ENCODE measurements at places on chromosomes 5 and 9.

DNA sequence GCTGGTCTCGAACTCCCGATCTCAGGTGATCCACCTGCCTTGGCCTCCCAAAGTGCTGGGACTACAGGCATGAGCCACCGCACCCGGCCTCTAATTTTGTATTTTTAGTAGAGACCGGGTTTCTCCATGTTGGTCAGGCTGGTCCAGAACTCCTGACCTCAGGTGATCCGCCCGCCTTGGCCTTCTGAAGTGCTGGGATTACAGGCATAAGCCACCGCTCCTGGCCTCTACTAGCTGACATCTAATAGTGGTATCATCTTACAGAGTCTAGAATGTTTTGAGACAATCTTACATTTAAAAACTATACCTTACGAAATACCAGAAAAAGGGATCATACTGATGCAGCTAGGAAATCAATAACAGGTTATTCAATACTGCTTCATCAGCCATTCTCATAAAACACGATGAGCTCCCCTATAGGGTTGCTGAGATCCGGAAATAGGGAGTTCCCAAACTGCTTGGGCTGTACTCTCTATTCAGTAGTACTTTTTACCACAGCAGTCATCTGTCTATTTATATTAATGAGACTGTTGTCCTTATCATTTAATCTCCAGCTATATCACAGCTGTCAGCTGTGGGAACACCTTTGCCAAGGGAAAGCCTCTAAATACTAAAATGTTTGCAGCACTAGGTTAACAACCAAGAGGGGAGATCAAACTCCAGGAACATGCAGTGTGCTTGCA, 8.1 kb upstream of the UBE2D2 start:
- DNase-seq = no peak

GRCh38 chr5:17228821-17229291, 11.4 kb downstream of the BASP1 start:
- no peak for DNase-seq

GRCh38 chr9:132365986-132366385, 11.2 kb upstream of the SETX start:
- no peak for DNase-seq

DNA sequence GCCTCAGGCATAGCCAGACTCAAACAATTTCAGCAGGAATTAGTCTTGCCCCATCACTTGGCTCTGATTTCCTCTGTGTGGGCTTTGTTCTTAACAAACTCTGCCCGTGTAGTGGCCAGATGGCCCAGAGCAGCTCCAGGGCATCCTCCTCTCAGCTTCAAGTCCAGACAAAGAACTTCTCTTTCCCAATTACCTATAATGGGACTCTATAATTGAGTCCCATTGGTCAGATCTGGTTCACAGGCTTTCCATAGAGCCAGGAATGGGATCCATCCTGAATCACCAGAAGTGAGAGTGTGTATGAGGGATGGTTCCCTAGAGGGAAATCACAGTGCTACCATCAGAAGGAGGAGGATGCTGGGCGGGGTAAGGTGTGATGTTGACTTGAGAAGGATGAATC, 515.8 kb downstream of the KIF4B start:
- DNase-seq = no peak

DNA sequence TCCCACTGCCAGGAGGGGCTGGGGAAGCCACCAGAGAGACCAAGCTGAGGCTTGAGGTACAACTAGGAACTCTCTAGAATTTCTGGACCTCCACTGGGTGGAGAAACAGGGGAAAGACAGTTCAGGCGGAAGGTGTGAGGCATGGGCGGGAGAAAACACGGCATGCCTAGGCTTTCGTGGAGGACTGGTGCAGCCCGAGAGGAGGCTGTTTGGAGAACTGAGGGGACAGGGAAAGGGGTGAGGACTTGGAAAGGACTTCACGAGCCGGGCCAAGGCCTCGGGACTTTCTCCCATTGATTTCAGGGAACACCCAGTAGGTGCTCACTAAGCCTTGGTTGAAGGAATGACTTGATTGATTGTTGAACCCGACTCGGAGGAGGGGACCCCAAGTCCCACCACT, 9.5 kb upstream of the ADGRD2 start:
- no peak for DNase-seq

GRCh38 chr9:99628849-99629620, 192.7 kb upstream of the NR4A3 start:
- no peak for DNase-seq

DNA sequence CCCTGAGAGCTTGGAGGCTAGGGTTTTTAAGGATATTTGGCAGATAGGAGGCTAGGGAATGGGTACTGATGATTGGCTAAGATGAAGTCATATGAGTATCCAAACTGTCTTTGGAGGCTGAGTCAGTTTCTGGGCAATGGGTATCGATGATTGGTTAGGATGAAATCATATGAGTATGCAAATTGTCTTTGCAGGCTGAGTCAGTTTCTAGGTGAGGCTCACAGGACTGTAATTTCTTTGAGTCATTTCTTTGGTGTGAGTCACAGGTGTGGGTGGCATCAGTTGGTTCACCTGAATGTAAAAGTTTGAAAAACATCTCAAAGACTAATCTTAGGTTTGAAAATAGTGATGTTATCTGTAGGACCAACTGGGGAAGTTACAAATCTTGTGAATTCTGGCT, 1068.0 kb downstream of the NR2F1-AS1 start:
- DNase-seq = no peak

DNA sequence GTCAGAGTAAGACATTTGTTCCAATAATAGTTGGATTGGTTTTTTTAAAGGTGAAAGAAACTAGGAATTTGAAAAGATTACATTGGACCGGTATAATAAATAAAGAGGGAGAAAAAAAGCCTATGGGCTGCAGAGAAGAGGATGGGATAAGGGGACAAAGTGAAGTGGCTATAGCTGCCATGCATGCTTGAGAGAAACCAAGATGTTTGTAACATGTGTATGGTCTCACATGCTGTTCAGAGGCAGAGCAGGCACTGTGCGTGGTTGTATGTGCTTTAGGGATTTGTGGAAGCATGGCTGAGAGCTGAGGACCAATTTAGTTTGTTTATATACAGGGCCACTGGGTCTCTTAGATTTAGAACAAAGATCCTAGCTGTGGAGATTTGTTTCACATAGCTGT, 32.7 kb downstream of the LNPEP start:
- no peak for DNase-seq

DNA sequence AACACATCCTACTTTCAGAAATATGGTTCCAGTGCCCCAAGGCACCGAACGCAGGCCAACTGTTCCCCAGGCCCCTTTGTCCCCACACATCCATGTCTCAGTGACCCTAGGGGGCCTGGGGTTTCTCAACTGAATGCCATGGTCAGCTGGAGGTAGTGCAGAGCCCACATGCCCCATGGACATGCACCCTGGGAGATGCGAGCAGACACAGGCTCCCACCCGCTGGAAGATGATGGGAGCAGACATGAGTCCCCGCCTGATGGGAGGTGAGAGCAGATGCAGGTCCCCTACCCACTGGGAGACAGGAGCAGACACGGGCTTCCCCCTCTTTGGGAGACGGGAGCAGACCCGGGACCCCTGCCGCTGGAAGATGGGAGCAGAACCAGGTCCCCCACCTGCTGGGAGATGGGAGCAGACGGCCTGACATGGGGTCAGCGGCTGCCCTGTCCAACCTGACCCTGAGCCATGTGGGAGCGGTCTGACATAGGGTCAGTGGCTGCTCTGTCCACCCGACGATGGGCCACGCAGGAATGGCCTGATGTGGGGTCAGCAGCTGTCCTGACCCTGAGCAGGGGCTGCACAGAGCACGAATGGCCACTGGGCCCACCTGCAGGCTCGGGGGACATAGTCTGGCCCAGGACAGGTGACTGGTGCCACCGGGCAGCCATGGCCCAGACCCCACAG, 18.4 kb downstream of the ZDHHC11B start:
- DNase-seq = no peak

DNA sequence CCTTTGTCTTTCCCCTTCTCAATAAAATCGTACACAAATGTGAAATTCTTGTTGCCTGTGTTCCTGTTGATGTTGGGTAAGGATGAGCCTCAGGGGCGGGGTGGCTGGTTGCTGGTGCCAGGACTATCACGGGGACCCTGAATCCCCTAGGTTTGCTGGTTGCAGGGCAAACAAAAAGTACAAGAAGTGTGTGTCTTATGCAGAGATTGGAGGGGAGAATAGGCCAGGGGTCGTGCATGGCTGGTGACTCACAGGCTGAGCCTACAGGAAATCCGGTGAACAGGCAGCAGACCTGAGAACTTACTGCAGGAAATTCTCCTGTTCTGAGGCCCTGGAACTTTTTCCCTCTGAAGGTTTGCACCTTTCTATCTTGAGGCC, 5.5 kb downstream of the ANXA2R start:
- DNase-seq = no peak

DNA sequence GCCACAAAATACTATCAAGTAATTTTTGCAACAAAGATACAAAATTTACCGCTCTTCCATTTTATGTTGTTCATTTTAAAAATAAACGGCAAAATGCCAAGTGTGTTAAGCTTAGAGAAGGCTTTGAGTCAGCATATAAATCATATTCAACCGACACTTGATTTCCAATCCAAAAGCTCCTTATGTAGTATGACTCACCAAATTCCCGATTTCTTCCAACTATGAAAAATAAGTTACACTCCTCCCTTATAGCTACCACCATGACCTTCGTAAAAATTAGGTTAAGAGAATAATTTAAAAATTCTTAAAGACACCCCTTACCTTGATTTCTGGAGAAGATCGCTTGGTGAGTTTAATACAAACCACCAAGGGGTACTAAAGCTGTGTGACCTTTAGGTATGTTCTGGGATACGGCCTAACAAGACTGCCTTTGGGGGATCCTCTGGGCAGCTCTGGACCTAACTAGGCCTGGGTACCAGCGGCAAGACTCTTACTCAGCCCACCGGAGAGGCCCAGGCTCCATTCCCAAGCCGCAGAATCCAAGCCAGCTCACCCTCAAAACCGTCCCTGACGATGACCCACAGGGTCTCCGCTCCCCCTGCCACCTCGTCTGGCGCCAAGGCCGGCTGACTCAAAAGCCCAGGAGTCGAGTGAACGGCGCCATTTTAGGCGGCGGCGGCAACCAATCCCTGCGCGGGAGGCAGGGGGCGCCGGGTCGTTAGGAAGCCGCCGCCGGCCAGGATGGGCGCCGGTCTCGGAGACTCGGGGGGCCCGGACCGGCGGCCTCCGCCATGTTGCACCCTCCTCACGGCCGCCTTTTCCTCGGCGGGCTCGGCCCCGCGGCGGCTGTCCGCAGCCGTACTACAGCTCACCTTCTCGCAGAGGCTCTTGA, 739 bp downstream of the PPP2CA start:
- DNase-seq = peak; percentile 8

GRCh38 chr5:148831590-148832565, 5.5 kb downstream of the ADRB2 start:
- no peak for DNase-seq

DNA sequence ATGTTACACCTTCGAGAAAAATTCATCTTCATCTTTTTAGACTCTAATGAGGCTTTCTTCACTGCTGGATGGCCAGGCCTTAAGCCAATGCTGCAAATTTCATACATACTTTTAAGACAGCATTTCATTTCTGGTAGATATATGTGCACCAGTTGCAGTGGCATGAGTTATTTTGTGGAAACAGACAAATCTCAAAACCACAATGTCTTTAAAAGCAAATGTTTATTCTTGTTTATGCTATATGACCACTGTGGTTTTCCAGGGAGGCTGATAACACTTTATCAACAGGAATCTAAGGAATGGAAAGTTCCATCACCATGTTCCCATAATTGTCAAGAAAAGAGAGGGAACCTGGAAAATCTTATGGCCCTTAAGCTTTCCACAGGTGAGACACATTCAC, 27.7 kb downstream of the CDH9 start:
- DNase-seq = no peak

DNA sequence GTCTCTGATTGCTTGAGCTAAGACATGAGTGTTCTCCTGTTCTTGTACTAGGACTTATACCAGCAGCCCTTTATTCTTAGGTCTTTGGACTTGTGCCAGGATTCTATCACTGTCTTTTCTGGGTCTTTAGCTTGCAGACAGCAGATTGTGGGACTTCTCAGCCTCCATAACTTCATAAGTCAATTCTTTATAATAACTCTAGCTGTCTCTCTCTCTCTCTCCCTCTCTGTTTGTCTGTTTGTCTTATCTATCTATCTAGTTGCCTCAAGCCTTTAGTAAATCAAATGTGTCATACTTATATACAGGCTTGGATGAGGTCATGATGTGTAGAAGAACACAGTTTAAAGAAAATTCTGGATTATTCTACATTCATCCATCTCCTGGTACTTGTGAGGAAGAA, 11.5 kb upstream of the ANKRD55 start:
- DNase-seq = no peak

DNA sequence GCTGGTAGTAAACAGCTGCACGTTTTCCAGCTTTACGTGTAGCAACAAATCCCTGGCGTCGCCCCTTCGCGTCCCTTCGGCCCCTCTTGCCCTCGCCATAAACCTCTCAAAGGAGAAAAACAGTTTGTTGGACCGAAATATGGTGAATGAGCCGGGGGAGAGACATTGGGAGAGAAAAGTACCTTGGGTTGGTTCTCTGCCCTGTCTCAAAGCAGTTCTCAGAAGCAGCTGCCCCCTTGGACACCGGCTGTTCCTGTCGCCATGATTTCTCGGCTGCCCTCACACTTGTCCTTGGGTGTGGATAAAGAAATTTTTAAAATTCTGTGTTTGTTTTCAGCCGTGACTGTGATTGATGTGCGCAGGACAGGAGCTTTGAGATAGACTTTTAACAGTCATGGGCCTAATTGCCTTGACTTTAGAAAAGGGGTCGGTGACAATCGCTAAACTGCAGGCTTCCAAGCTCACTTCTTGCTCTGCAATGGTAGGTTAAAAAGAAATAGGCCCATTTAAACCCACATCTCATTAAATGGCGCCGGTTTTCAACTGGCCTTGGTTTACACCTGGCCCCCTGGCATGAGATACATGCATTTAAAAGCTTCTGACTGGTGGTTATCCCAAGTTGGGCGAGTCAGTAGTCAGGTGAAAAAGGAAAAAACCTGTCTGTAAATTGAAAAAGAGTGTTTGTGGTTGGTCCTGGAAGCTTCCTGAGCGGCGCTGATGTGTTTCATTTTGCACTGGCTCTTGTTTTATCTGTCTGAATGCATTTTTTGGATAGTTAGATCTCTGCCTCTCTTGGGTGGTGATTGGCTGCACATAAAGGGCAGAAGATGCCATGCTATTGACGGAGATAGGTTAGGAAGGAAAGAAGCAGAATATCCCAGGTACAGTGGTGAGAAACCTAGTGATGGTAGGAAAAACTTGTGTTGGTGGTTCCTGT, 983 bp downstream of the RCL1 start:
- DNase-seq = no peak

DNA sequence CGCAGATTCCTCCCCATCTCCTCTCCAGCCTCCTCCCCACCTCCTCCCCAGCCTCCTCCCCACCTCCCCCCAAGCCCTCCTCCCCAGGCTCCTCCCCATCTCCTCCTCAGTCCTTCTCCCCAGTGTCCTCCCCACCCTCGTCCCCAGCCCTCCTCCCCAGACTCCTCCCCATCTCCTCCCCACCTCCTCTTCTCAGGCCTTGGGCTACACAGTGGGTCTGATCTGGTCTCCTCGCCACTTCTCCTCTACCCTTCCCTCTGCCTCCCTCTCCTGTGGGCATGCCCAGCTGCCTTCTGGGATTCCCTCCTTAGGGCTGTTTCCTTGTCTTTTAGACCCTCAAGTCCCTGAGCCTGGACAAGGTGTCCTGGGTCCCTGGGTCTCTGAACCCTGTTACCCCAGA, 28.3 kb downstream of the CXXC5 start:
- DNase-seq = no peak

GRCh38 chr5:62271870-62272269, 34.1 kb upstream of the KIF2A start:
- no peak for DNase-seq
